Stimulated activated naive CD8-positive, alpha-beta T cell treated with anti-CD3 and anti-CD28 coated beads, Interleukin-15, Interleukin-2, amounts not matched to agents 100 U/mL and 50 U/mL, for 24 hours (primary cell): ENCODE measurements at places on chromosomes 12 and 14.

GRCh38 chr14:78790271-78790670 lies 620.1 kb downstream of the NRXN3 start:
- DNase-seq: no peak

DNA sequence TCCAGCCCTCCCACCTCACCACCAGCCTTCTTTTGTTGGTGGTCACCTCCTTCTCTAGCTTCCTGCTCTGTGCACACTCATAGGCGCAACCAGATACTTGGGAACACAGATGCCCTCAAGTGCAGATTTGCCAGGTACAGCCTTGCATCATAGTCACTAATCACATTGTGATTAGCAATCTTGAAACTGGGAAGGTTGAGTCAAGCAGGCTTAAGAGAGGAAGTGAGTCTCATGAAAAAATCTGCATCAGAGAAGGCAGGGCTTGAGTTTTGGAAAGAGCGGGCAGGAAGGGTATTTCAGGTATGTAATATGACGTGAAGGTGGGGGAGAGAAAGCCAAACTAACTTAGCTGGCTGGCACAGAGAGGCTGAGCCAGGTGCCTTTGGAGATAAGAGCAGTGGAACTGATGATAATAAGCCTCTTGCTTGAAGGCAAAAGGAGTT lies 2.7 kb upstream of the RABGGTA start:
- peak; percentile 53 for DNase-seq

- DNase-seq: no peak
These were observed 64.8 kb upstream of the BEGAIN start for GRCh38 chr14:100651999-100652508.

DNA sequence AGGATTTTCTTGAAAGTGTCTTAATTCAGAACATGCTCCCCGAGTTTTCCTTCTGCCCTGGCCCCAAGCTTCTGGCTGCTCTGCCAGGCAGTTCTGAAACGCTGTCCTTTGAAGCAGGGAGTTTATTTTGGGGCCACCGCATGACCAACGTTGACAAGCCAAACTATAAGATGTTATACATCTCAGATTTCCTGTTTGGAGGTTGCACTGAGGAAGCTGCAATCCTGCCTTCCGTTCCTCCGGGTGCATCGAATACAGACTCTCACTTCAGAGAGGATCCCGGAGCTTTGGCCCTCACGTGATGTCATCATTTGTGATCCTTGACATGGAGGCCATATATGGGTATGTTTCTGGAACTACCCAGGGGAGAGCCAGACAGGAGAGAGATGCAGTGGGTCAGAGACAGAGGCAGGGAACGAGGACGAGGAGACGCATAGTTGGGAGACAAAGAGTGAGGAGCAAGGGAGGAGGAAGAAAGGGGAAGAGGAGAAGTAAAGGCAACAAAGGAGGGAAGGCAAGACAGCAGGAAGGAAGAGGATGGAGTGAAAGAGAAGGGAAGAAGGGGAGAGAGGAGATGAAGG lies at the start of gene ASB2:
Gene ASB2 (minus strand): TSS at position 94 of the 581 bp plus-strand sequence. CDS start 12,031 bp downstream, outside the sequence.
- DNase-seq: no peak

- DNase-seq: no peak
These were observed 60.6 kb downstream of the PTPRB start for GRCh38 chr12:70576341-70577282.

- no peak for DNase-seq
These were observed 298.4 kb downstream of the SYT1 start for GRCh38 chr12:79162948-79163347.

DNA sequence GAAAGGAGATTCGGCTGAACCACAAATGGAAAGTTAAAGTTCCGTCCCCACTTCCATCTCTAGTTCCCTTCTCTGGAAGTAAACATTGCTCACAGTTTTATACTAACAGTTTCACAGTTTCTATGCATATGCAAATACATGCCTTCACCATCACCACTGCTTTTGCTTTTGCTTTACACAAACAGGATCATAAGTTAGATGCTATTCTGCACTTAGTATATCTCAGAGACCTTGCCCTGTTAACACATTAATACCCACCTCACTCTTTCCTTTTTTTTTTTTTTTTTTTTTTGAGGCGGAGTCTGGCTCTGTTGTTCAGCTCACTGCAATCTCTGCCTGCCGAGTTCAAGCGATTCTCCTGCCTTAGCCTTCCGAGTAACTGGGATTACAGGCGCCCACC lies 890 bp downstream of the TEP1 start:
- no peak for DNase-seq

DNA sequence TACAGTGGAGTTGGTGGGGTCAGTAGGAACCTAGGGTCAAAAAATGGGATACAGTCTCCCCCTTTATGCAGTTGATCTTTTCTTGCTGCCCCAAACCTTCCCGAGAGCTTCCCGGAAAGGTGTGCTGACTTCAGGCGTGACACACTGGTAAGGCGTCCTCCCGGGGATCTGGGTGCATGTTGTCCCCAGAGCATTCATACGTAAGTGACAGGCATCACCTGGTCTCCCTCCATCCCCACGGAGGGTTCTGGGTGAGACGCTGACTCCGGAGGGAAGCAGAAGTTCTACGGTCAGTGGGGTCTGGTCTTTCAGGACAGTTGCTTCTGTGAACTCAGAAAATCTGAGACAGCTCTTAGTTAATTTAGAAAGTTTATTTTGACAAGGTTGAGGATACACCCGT lies 159.6 kb upstream of the RTL1 start:
- DNase-seq: no peak

- no peak for DNase-seq
These were observed 34.7 kb upstream of the YY1 start for GRCh38 chr14:100203962-100204834.

- no peak for DNase-seq
These were observed 50.5 kb upstream of the FRS2 start for GRCh38 chr12:69419701-69420100.

DNA sequence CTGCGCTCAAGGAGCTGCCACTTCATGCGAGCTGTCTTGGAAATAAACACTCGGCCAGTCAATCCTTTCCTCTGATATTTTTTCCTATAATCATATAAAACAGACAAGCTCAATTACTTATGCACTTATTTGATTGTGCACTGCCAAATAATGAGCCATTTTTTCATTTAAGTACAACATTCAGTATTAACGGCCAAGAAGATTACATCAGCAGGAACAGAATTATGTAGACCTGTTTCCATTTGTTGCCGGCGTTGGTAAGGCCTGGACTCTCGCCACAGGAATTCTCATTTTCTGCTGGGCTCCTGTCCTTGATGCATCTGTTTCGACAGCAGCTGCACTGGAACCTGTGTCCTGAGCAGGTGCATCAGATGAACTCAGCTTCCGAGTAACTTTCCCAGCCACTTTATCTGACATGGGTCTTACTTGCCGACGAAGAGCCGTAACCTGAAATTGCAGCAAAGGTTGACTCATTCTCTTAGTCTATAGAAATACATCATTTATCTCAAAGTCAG lies 110.2 kb downstream of the KIF21A start:
- DNase-seq: no peak

- DNase-seq: no peak
These were observed 9.2 kb upstream of the NUAK1 start for GRCh38 chr12:106147956-106148355.

GRCh38 chr12:6701078-6701768 lies 608 bp upstream of the PIANP start:
- DNase-seq: no peak

DNA sequence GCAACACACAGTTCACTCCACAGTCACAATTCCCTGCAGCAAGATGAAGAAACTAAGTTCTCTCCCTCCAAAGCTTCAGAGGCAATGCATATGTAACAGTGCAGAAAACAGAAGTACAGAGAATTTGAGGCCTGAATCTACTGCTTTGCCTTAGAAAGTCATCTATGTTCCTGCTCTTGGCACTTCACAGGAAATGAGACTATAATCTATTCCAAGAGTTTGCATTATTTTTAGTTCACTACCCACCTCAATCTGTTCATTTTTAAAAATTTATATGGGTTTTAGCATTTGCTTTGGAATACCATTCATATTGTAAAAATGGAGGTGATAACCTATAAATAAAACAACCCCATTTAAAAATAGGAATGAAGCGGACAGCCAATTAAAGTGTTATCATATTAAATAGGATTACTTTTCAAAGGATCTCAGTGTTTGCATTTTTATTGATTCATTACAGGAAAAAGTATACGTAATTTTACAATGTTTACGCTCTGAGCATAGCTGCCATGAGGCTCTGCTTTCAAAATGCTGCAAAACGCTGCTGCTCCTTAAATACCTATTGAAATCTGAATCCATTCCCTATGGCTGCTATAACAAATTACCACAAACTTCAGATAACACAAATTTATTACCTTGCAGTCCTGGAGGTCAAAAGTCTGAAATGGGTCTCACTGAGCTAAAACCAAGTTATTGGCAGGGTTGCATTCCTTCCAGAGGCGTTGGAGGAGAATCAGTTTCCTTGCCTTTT lies 60.0 kb downstream of the ARMH4 start:
- no peak for DNase-seq

DNA sequence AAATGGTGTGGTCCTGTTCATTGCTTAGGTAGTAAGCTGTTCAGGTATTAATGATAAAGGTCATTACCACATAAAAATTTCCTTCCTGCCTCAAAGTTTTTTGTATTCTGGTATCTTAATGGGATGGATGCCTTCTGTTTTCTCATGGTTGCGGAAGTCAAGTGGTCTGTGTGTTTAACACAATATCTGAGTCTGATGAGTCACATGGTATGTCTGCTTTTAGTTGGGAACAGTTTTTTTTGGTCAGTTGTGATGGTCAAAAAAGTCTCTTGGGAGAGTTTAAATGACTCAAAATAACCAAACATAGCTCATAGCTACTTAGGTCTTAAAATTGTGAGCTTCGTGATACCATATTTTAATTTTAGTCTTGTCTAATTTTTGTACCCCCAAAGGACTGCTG lies 40.7 kb downstream of the STK38L start:
- DNase-seq: no peak
